ENCODE measurements at places on chromosomes 13 and 19.

DNA sequence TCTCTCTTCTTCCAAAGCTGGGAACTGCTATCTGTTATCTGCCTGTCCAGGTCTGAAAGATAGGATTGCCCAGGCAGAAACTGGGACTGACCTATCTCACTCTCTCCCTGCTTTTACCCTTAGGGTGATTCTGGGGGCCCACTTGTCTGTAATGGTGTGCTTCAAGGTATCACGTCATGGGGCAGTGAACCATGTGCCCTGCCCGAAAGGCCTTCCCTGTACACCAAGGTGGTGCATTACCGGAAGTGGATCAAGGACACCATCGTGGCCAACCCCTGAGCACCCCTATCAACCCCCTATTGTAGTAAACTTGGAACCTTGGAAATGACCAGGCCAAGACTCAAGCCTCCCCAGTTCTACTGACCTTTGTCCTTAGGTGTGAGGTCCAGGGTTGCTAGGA lies 5.1 kb downstream of the KLK3 start:
- no peak for DNase-seq

DNA sequence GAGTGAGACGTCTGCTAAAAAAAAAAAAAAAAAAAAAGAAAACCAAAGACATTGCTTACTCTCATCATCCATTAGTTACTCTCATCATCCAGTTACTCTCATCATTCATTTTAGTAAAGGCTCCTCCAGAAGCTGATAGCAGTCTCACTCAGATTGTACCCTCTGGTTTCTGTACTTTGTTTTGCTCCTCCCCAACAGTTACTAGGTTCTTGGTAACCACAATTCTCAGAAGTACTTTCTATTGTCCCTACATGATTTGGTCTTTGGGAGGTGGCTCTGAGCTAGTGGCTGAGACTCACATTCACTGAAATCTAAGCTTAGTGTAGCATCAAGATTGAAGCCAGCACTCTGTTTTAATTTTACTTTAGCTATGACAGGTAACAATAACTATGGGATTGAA lies 14.3 kb downstream of the ERICH4 start:
- DNase-seq: no peak

- DNase-seq: no peak
Observed at GRCh38 chr19:19491321-19492025, 23.9 kb downstream of the TSSK6 start.

DNA sequence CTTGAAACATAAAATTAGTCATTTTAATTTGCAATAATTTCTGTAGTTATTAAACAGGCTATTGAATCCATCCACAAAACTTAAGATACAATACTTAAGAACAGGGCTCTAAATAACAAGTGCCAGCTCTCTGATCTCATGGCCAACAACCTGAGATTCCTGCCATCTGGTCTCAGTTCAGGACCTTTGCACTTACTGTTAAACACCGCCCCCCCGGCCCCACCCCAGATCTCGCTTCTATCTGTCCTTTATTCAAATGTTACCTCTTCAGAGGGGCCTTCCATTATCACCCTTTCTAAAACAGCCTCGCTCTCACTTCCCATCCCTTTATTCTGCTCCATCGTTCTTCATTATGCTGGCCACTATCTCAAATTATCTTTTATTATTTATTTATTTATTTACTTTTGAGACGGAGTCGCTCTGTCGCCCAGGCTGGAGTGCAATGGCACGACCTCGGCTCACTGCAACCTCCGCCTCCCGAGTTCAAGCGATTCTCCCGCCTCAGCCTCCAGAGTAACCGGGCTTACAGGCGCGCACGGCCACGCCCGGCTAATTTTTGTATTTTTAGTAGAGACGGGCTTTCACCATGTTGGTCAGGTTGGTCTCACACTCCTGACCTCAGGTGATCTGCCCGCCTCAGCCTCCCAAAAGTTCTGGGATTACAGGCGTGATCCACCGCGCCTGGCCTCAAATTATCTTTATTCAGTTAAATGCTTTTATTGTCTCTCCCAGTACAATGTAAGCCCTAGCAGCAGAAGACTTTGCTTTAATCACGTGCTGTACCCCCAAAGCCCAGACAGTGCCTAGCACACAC lies 838 bp upstream of the SNRNP70 start:
- DNase-seq: no peak

GRCh38 chr13:41111454-41111853 lies 21.1 kb downstream of the KBTBD6 start:
- no peak for DNase-seq

DNA sequence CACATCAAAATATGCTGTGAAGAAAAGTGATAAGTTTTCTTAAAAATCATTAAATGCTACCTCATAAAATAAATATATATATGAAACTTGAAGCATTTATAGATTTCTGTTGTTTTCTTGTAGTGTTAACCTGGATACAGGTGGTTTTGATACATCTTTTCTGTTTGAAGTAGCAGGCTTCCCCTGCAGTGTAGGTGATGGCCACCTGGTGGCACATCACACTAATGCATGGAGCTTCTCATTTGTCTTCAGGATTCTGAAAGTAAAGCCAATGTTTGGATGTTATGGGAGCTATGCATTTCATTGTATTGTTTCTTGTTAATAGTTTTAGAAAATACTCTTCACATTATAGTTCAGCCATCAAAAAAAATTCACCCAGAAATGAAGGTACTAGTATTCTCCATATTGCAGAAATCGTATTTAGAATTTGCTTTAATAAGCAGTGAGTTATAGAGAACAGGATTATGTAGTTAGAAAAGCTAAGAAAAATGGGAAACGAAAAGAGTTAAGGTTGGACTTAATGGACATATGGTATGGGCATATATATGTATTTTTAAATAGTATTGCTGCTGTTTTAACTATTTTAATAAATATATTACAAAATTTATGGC lies 18.7 kb downstream of the GPR180 start:
- no peak for DNase-seq

- DNase-seq: no peak
Observed at GRCh38 chr19:30446850-30447552, 74.8 kb downstream of the ZNF536 start.

GRCh38 chr13:67713571-67713970 lies 483.4 kb upstream of the PCDH9 start:
- DNase-seq: no peak

GRCh38 chr13:99738626-99739025 lies 232.9 kb downstream of the ZIC5 start:
- no peak for DNase-seq

DNA sequence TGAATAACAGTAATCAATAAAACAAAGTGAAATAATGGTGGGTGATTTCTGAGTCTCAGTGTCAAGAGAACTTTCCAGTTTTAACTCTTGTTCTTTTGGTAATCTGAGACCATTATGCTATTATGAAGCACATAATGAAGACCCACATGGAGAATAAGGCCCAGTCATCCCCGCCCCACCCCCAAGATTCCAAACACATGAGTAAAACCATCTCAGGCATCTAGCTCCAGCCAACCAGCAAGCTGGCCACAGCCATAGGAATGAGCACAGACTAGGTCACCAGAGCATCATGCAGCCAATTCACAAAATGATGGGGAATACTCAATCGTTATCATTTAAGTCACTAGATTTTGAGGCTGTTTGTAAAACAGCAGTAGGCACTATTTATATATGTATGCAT lies 1769.0 kb upstream of the PCDH20 start:
- DNase-seq: no peak

DNA sequence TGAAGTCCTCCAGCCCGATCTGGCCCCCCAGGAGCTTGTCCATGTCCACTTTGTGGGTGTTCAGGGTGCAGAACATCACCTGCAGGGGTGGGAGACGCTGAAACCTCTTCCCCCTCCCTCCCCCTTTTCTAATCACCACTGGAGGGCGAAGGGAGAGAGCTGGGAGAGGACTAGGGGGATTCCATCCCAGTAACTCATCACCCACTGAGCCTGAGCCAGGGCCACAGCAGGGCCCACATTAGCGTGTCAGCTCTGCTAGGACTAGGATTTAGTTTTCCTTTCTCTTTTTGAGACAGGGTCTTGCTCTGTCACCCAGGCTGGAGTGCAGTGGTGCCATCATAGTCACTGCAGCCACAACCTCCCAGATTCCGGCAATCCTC lies 5.5 kb upstream of the PTGER1 start:
- no peak for DNase-seq

- no peak for DNase-seq
Observed at GRCh38 chr13:92864584-92865284, 361.9 kb upstream of the GPC6 start.

- no peak for DNase-seq
Observed at GRCh38 chr13:49494645-49495044, 1.1 kb upstream of the PHF11 start.

DNA sequence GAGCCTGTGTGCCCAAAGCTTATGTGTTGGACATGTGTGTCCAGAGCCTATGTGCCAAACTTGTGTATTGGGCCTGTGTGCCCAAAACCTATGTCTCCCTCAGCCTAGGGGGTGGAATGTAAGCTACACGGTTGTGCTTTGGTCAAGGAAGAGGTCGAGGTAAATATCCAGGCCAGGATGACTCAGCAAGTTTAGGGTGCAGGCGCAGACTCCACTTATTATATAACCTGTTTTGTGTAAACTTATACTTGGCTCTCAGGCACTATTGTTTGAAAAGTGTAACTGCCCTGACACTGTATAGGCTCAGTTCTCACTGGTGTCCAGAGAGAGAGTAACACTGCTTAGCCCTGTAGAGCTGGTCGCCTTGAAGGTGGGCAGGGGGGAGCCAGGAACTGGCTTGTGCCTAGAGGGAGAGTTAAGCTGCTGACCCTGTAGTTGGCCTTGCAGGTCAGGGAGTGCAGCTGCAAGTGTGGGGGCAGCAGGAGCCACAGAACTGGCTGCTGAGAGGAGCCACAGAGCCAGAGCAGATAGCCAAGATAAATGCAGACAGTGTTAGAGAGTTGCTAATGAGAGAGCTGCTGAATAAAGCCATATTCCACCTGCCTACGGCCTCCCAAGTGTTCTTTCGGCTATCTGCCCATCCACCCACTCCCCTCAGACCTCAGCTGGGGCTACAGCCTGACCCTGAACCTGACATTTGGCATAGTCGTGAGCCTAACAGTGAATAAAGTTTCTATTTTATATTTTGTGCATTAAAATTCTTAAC lies 517.2 kb upstream of the SLITRK1 start:
- no peak for DNase-seq

GRCh38 chr13:113411216-113412023 lies 41.9 kb downstream of the ADPRHL1 start:
- DNase-seq: no peak

- no peak for DNase-seq
Observed at GRCh38 chr13:97284558-97284957, 62.4 kb downstream of the MBNL2 start.

DNA sequence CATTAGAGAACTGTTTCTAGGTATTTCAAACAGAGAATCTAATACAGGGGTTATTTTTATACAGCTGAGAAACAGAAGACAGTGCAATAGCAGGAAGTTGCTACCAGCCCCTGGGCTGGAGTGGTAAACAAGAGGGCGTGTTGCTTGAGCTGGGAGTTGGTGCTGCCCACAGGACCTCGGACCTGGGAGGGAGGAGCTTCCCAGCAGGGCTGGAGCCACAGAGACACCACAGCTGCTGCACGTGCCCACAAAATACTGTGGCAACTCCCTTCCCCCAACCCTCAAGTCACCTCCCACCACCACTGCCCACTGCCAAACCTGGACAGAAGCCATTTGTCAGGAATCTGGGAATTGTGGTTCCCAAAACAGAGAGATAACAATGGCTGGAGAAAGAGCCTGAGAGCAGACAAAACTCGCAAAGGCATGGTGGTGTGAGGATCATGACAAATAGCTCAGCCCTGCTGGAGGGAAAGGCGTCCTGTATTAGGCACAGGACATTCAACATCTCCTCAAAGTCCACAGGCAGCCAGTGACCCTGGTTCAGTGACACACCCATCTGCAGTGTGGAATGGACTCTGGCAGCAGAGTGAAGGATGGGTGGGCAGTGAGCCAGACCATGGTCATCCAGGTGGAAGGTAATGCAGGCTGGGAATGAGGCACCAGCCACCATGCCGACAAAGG lies 57.2 kb downstream of the SPATA13 start:
- DNase-seq: no peak

DNA sequence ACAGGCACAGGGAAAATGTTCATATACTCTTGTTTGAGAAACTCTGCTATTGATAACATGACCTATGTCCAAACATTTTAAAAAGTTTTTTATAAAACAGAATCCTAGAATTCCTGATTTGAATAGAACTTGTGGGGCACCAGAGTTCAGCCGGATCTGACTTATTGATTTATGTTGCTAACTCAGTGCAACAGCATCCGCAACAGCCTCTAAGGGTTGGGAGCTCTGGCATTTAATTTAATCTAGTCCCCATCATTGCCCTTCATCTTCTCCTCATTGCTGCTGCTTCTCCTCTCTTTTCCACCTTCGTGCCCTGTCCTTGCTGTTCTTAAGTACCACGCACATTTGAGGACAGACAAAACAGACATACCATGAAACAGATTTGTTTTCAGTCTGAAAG lies 214.5 kb downstream of the FGF14 start:
- DNase-seq: no peak

DNA sequence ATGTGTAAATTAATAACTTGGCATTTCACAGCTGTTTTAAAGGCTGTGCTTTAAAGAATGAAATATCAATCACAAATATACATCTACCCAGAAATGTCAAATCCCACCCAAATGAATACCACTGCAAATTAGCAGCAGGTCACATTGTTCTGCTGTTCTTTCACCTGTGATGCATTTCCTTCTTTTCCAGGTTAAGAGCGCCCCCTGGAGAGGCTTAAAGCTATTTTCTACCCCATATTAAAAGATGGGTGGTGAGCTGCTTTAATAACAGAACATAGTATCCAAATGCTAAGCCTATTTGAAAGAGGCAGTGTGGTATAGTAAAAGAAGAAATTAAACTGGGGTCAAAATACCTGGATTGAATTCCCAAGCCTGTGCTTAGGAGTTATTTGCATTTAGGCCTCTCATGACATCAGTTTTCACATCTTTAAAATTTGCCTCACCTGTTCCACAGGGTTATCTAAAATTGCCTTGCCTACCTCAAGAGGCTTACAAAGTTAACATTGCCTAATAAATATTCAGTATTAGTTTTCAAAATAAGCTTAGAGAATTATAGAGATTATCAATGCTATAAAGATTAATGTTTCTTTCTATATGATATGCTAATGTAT lies 396.9 kb upstream of the SLITRK5 start:
- DNase-seq: peak; percentile 3

DNA sequence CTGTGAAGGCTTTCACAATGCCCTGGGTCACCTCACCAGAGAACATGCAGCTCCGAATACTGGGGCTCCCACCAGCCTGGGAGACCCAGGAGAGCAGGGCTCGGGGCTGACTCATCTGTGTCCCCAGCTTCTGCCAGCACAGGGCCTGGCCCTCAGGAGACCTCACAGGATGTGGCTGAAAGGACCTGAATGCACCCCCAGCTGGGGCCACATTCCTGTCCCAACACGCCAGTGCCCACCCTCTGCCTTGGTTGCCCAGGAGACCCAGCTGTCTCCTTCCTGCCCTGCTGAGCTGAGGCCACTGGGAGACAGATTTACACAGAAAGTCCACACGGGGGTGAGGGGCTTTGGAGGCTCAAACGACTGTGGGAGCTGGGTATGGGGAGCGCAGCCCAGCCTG lies 11.9 kb downstream of the BCAT2 start:
- no peak for DNase-seq

- no peak for DNase-seq
Observed at GRCh38 chr13:57353831-57354230, 186.8 kb downstream of the PRR20E start.

GRCh38 chr13:76934671-76935070 lies 13.6 kb upstream of the ACOD1 start:
- DNase-seq: no peak

- no peak for DNase-seq
Observed at GRCh38 chr19:39941615-39942365, 7.4 kb upstream of the FCGBP start.

GRCh38 chr19:1423436-1424191 lies 14.6 kb upstream of the RPS15 start:
- DNase-seq: no peak

GRCh38 chr13:104314926-104315535 lies 1248.8 kb upstream of the SLC10A2 start:
- DNase-seq: no peak
